Daoy (cell line): ENCODE measurements at places on chromosomes 11 and 22. TPM values are rescaled to one million over a fixed set of nuclear protein-coding genes. Genes with fewer than 3 reads are reported as not detected.

DNA sequence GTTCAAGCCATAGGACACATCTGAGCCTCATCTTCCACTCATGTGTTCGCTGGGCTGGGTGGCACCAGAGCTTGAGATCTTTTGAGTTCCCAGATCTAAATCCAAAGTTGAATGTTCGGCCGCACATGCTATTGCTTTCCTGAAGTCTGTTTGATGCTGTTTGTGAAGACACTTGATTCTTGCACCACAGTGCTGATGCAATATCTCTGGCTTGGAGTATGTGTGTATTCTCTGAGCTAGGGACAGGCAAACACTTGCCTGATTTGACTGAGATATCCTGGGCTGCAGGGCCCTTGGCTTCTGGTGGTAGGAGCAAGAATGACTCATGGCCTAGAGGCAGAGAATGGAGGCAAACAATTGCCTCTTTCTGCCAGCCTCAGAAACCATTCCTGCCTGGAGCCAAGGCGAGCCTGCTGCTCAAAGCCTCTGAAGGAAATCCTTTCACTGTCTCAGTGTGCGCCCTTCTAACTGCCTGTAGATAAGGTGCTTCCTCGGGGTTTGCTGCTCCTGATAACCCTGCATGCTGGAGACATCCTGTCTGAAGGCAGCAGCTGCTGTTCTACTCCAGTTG is 73.0 kb downstream of the CYB5R2 start:
- peak; percentile 63 for DNase-seq

B4GALNT4 gene
- total RNA-seq, result 3.0 and 4.9 TPM in 2 replicates

DNA sequence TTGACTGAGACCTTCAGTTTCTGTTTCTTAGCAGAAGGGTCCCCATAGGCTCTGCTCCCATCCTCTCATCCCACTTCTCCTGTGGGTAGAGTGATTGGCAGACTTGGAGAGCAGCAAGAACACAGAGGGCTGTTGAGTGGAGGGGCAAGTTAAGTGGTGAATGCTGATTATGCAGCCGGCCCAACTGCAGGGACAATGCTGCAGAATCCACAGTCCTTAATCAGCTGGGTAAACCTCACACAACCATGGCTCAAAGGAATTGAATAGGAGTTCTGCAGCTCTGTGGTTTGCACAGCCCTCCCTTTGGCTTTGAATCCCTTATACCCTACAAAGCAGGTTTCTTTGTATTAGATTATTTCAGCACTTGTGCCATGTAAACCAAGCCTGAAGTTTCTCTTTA is 161.1 kb downstream of the NAV2 start:
- DNase-seq, result no peak

MS4A7 gene
- not detected in 2 replicates for total RNA-seq

- no peak for DNase-seq
Measured at GRCh38 chr22:30671071-30671470, 3.4 kb upstream of the DUSP18 start.

- DNase-seq, result no peak
Measured at GRCh38 chr11:60672255-60672654, 27.2 kb upstream of the MS4A8 start.

- peak; percentile 30 for DNase-seq
Measured at GRCh38 chr22:17733466-17733865, 40.8 kb downstream of the BID start.

DNA sequence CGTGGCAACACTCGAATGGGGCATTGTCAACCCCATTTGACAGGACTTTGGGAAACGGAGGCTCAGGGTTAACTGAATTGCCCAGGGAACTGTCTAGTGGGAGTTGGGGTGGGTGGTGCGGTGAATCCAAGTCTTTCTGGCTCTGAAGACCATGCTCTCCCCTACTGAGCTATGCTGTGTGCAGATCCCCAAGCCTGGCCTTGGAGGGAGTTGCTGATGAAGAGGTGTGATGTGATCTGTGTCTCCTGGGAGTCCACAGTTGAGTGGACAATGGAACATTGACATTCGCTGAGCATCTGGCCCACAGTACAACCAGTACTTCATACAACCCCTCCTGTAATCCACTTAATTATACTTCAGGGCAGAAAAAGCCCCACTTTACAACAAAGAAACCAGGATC is 172.2 kb downstream of the ST3GAL4 start:
- no peak for DNase-seq

OSM gene
- 0.06 TPM in 1 of 2 replicates, not detected in the other for total RNA-seq

TRIM6 gene
- 2.6 and 3.6 TPM in 2 replicates for total RNA-seq

RBX1 gene
- 88.6 and 91.9 TPM in 2 replicates for total RNA-seq

DNA sequence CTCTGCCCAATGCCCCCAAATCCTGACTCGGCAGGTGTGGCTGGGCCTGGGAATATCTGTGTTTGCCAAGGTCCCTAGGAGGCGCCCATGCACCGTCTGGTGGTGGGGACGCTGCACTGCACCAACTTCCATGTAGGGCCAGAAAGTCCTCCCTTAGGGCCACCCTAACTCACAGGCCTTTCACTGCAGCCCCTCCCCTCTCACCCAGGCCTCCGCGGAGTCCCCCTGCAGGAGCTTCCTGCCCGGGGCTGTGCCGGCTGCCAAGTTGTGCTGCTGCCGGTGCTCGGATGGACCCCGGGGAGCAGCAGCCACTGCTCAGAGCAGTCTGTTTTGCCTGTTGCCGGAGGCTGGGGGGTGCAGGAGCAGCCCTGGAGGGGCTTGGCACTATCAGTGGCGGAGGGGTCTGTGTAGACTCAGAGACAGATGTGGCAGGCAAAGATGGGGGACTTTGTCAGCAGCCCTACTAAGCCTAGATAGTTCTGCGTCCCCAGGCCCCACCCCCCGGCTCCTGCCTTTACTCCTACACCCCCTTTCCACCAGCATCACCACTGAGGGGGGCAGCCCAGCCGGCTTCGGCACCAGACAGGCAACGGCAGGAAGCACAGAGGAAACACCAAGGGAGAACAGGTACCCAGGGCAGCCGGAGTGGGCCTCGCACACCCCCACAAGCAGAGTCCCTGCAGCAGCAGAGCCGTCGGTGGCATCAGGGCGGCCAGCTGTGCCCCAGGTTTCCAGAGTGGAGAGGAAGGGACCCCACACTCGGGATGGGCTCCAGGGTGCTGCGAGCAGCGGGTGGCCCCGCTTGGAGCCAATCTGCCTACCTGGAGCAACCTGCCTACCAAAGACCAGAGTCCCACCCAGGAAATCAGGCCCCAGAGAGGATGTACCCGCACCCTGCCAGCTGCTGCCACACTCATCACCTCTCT is 124.3 kb downstream of the TRIM29 start:
- peak; percentile 65 for DNase-seq

FERMT3 gene
- total RNA-seq, result 3.0 and 5.7 TPM in 2 replicates

- no peak for DNase-seq
Measured at GRCh38 chr22:34784056-34784455, 281.9 kb upstream of the ISX start.

PATE2 gene
- 0.29 TPM in 1 of 2 replicates, not detected in the other for total RNA-seq

DNA sequence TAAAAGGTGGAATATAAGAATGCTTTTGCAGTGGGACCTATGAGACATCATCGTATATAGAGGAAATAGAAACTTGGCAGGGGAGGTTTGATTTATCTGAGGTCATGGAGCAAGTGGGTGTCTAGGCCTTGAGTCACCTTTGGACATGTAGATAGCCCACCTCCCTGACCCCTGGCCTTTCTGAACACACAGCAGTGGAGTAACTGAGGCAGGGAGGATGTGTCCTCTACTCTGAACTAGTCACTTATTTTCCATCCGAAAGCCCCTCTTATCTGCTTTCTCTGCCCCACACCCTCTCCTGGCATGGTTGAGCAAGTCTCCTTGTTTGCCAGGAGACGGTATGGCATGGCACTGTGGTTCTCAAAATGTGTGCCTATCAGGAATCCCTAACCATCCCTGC is 7.9 kb downstream of the CD82 start:
- peak; percentile 27 for DNase-seq

GRCh38 chr11:122394313-122394712 is 261.2 kb upstream of the UBASH3B start:
- DNase-seq, result no peak

PYGM gene
- total RNA-seq, result not detected in 2 replicates

DNA sequence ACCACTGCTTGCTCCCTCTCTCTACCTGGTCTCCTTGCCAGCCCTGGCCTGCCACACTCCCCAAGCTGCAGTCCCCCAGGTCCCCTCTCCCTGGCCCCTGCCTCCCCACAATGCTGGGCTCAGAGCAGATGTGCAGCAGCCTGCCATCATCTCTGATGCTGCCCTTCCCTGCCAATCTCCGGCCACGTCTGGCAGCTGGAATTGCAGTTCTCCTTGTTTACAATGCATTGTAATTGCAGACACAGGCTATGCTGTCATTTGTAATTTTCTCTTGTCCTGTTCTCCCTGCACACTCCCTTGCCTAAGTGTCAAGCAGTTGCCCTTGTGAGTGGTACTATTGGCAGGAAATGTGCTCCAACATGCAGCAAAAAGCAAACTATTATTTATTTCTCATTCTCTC is 222.3 kb downstream of the NTM start:
- DNase-seq, result no peak

GRCh38 chr11:18452927-18453326 is 2.7 kb upstream of the LDHAL6A start:
- DNase-seq, result peak; percentile 44

KCTD17 gene
- 20.6 and 20.8 TPM in 2 replicates for total RNA-seq

TIGD3 gene
- 0.34 and 0.42 TPM in 2 replicates for total RNA-seq

DNA sequence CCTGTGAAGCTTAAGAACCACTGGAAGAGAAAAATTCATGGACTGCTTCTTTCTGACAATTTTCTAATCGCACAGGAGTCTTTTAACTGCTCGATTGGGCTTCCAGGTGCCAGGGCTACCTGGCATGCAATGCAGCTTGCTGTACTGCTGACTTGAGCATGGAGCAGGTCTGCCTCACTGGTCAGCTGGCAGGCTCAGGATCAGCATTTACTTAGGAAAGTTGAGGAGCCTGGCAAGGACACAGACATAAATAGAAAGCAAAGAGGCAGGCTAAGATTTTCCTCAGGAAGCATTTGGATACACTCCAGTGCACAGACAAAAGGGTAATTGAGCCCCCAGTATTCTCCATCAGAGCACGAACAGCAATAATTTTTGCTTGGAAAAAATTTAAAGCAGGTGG is 163.5 kb downstream of the CSNK2A3 start:
- no peak for DNase-seq

FGF19 gene
- not detected in 2 replicates for total RNA-seq

DNA sequence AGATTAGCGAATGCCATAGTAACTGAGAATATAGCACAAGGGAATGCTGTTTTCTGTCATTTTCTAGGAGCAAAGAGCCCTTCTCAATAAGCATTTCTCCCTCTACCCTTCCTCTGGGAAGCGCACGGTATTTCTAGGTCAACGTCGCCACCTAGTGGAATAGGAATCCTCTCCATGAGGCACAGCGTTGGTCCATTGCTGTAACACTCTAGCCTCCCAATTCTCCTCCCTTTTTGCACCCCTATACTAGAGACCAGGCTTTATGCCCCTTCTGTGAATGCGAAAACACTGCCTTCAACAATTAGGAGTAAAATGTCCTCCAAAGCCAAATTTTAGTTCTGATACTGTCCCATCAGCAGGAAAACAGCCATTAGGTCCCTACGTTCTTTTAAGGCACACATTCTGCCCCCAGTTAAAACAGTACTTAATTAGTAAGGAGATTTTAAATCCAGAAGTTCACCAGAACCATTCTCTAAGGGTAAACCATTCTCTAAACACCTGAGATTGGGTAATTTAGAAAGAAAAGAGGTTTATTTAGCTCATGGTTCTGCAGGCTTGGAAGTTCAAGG is 12.8 kb upstream of the HYLS1 start:
- peak; percentile 77 for DNase-seq

DNA sequence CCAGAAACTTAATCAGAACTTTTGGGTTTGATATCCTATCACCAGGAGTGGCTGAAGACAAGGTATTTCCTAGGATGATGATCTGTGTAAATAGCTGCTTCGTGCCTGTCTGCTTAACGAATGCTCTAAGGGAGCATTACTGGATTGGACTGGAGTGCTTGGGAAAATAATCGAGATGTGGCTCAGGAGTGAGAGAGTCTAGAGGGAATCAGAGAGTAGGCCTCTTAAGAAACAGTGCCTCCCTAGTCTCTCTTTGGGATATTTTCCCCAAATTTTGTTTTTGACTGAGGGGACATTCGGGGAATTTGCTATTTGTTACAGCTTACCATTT is 2.5 kb downstream of the MAML2 start:
- no peak for DNase-seq

DNA sequence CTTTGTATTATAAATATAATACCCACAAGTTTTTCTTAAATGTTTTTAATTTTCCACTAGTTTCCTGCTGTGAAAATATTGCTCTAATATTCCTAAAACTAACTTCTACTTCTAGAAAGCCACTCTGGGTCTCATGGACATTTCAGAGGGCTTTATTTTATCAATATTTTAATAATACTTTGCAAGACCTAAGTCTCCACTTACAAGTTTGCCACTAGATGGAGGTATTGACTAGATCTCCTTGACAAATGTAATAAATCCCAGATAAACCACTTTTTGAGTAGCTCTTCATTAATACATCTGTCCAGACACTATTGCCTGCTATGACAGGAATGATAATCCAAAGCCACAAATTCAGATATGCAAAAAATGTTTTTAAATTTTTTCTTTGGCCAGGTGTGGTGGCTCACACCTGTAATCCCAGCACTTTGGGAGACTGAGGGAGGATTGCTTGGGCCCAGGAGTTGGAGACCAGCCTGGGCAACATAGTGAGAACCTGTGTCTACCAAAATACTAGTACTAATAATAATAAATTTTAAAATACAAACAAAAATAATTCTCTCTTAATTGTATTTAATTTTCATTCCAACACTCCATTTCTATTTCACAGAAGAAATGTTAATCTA is 3.5 kb upstream of the ACAT1 start:
- peak; percentile 7 for DNase-seq

DNA sequence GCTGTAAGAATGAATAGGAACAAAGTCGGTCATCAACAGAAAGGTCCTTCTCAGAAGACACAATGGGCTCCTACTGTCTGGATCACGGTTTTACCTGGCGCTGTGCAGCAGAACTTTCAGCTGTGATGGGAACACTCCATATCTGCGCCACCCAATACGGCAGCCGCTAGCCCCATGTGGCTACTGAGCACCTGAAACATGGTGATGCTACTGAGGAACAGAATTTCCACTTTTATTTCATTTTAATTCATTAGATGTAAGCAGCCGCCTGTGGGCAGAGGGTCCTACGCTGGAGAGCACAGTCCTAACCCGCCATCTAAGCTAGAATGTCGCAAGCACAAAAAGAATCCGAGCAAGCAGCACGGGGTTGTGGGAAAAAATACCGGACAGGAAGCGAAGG is 2.7 kb downstream of the SULT4A1 start:
- DNase-seq, result no peak

GSTT2B gene
- total RNA-seq, result 0.68 and 0.91 TPM in 2 replicates

MMP3 gene
- 0.11 and 0.36 TPM in 2 replicates for total RNA-seq

DKK3 gene
- total RNA-seq, result 44.6 and 46.5 TPM in 2 replicates

- no peak for DNase-seq
Measured at GRCh38 chr22:50197000-50197800, 3.6 kb upstream of the SELENOO start.

DNA sequence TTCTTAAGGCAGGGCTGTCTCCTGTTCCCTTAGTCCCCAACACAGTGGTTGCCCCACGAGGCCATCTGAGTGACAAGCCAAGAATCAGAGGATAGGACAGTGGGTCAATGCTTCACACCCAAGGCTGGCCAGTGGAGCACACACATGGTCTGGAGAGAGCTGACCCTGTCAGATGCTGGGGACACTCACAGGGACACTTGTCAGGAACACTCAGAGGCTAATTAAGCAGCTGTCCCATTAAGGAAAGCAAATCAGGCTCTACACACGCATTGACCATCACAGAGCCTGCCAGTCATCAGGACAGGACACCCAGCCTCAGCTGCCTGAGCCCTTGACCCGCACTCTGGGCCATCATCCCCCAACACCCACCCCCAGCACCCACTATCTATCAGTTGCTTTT is 18.2 kb downstream of the GDPD5 start:
- DNase-seq, result no peak
